ENCODE measurements at places on chromosomes 3 and 15. TPM values are rescaled to one million over a fixed set of nuclear protein-coding genes. Genes with fewer than 3 reads are reported as not detected.
A peak's percentile ranks its signal among the peaks of the same experiment; 100 is the strongest.

The STRC gene
- polyA plus RNA-seq = 3.7 TPM

GRCh38 chr15:75167588-75168350 is 33.9 kb upstream of the C15orf39 start:
- no peak for DNase-seq

GRCh38 chr3:166123576-166123975 is 286.4 kb upstream of the BCHE start:
- no peak for DNase-seq

The ROPN1 gene
- polyA plus RNA-seq = not detected

DNA sequence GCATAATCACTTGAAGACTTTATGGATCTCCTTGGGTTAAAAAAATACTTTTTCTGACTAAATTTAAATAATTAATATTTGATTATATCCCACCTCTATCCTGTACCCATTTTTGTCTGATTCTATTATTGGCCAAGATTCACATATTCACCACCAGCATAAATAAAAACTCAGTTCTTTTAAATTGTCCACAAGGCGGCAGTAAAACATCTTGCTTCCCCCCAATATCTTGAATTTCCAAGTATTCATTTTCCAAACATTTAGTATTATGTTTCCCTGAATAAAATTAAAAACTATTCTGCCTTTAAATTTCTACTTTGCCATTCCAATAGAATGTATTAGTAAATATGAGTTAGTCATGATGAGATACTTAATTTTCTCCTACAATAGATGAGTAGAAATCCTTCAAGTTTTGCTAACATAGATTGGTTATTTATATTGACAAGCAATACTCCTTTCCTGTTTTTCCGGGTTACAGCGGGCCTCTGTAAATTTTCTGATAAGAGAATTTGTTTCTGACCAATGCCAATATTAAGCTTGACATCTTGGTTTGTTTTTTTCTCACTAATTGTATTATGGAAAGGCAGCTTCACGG is 218.7 kb upstream of the MDFIC2 start:
- DNase-seq = peak; percentile 12

GRCh38 chr3:195407531-195408409 is 35.0 kb downstream of the ACAP2 start:
- no peak for DNase-seq

The KNG1 gene
- 14.8 TPM for polyA plus RNA-seq

DNA sequence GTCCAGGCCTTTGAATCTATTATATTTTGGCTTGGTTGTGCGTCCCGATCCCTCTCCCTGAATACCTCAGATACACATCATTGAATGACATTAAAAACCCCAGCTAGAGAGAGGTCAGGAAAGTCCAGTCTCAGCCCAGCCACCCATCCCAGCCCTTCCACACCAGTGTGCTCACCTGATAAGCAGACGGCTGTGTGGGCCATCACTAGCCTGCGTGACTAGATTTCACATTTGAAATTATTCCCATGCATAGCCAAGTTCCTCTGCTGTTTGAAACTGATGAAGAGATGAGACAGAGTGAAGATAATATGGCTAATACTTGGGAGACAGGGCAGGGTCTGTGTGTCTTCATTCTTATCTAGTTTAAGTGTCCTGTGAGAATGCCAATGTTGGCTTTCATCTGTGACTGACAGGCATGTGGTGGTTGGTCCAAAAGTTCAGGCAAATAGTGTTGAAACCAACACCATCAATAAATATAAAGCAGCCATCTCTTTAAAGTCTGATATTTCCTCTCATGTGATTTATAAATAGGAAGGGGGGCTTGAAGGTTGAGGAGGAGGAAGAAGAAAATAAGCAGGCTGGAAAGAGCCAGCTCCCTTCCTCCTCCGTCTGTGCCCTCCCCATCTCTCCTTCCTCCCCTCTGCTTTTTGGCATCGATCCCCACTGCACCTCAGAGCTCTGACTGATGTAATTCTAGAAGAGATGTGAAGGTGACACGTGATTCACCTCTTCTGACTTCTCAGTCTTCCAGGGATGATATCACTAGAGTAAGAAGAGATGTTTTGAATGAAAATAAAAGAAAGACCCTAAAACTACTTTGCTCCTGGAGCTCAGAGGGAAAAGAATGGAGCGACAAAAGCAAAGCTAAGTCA is 5.1 kb downstream of the FAM43A start:
- DNase-seq = no peak

- peak; percentile 64 for DNase-seq
These were observed 31.5 kb downstream of the KCNAB1 start for GRCh38 chr3:156151824-156152428.

GRCh38 chr15:69576035-69576526 is 123.5 kb downstream of the RPLP1 start:
- DNase-seq = peak; percentile 74

The GATA2 gene
- polyA plus RNA-seq = 0.67 TPM

DNA sequence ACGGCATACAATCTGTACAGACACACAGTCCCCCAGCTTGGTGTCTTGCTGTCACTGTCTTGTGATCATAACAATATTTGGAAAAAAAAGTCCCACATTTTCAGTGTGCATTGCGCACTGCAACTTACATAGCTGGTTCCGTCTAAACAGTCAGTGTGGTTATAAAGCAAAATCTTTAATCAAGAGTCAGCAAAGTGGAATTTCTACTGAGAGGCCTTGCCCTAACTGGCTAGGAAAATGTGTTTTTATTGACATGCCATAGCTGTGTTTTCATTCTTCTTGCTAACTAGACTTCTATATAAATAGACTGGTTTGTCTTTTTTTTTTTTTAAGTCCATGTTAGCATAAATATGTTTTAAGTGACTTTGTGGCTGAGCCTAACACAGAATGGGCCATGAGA is 174.8 kb downstream of the POLR2M start:
- no peak for DNase-seq

- no peak for DNase-seq
These were observed 533.4 kb downstream of the NTRK3 start for GRCh38 chr15:87722941-87723691.

The SYNPR gene
- polyA plus RNA-seq = 0.87 TPM

The TLR9 gene
- not detected for polyA plus RNA-seq

- DNase-seq = peak; percentile 41
These were observed 3.3 kb downstream of the GABRG3 start for GRCh38 chr15:26974120-26974780.

GRCh38 chr15:38996111-38996631 is 431.6 kb upstream of the RASGRP1 start:
- no peak for DNase-seq

DNA sequence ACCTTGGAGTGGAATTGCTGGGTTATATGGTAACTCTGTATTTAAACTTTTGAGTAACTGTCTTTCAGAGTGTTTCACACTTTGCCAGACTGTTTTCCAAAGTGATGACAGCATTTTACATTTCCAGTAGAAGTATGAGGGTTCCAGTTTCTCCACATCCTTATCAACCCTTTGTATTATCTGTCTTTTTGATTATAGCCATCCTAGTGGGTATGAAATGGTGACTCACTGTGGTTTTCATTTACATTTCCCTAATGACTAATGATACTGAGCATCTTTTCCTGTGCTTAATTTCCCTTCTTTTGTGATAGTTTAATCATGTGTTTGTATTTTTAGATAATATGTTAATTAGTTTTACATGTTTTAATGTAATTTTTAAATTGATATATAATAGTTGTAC is 138.1 kb upstream of the DAZL start:
- DNase-seq = no peak

- DNase-seq = no peak
These were observed 37.5 kb downstream of the CHAC1 start for GRCh38 chr15:40990789-40991188.

- no peak for DNase-seq
These were observed 75.3 kb downstream of the ZNF609 start for GRCh38 chr15:64535460-64536243.

- no peak for DNase-seq
These were observed 61.7 kb downstream of the STRIT1 start for GRCh38 chr3:155231792-155232191.

The CD96 gene
- 1.3 TPM for polyA plus RNA-seq

DNA sequence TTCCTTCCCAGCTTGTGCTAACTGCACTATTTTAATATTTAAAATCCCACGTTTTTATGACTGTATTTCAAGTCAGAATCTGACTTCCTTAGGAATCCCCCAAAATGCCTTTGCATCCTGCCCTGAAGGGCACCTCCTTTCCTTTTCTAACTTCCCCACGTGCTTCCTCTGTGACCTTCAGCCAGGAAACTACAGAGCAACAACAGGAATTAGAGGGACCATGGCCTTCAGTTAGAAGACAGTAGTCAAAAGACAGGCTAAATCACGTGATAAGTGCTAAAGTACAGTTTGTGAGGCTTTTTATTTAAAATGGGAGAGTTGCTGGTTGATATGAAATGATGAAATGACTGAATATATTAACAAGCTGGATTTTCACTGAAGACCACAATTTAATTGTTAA is 11.8 kb upstream of the ABHD10 start:
- DNase-seq = peak; percentile 42

- DNase-seq = no peak
These were observed 242.2 kb upstream of the ZPLD1 start for GRCh38 chr3:102192575-102192974.

GRCh38 chr3:32334675-32335074 is 57.0 kb upstream of the CMTM7 start:
- DNase-seq = no peak

GRCh38 chr3:37283011-37283410 is 108.6 kb upstream of the LRRFIP2 start:
- DNase-seq = no peak

The AP4E1 gene
- 3.5 TPM for polyA plus RNA-seq

The IGSF11 gene
- polyA plus RNA-seq = not detected

DNA sequence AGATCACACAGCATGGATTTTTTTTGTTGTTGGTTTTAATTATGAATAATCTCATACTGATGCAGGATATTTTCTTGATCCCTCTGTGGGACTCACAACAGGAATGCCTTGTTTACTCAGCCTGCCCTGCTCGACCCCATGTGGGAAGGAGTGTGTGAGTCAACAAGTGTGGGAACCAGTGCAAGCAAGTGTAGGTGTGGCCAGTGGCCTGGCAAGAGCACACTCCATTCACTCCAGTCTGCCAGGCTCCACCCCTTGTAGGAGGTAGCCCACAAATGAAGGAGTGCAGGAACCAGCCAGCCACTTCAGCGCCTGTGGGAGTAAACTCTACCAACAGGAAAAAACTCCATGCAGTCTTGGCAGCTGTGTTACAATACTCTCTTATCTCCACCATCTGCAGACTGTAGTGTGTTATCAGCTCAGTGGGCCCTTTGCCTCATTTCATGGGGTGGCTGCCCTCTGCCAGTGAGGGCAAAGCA is 393.6 kb downstream of the OTOL1 start:
- no peak for DNase-seq

The ITGA11 gene
- polyA plus RNA-seq = 0.27 TPM

The GXYLT2 gene
- polyA plus RNA-seq = 3.2 TPM

The GOLGA6B gene
- polyA plus RNA-seq = not detected

Measured in small intestine (tissue), 16 donors.